Cerebellar cortex (tissue), 1 donor: ENCODE measurements at places on chromosomes 16 and 17.

- DNase-seq: peak; percentile 62
Observed at GRCh38 chr17:79923974-79924638, 84.9 kb upstream of the CBX4 start.

DNA sequence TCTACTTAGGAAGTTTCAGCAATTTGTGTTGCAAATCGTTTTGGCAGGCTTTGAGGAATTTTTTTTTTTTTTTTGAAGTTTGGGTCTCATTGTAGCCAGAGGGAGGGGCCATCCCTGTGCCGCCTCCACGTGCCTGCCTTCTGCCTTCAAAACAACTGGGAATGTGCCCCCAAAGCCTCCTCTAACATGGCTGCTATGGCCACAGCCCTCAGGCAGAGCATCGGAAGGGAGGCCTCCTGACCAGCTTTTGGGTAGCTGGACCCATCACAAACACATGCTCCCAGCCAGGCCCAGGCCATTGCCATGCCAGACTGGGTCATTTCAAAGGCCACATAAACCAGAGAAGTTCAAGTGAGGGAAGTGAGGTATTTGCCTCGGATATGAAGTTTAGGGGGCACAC lies 21.5 kb downstream of the C16orf82 start:
- DNase-seq: no peak

DNA sequence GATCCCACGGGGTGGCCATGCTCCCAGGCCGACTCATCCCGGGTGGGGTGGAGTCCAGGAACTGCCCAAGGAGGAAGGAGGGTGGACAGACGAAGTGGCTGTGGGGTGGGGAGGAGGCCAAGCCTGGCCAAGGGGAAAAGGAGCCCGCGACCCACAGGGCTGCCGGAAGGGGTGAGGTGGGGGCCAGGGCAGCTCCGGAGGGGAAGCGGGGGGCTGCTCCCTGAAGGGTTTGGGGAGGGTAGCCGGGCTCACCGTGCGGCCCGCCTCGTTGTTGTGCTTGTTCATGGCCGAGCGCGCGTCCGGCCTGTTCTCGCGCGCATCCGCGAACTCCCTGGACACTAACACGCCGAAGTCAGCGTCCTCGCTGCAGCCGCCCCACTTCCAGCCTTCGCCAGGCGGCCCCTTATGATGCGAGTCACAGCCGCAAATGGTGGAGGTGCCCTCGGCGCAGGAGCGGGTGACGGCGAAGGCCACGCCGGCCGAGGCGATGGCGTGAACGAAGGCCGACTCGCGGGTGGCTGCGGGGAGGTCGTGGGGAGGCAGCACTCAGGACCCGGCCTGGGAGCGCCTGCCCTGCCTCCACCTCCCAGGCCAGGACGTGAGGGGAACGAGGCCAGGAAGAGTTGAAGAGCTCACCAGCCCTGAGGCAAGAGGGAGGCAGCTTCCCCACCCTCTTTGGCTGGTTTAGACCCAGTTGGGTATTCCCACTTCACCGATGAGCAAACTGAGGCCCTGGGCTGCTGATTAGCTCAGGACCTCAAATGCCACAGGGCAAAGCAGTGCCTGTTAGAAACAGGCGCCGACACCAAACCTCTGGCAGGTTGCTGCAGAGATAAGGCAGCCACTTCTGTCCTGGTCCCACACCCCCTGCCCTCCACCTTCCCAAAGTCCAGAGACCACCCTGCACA lies 48.7 kb downstream of the WNT3 start:
- DNase-seq: no peak

DNA sequence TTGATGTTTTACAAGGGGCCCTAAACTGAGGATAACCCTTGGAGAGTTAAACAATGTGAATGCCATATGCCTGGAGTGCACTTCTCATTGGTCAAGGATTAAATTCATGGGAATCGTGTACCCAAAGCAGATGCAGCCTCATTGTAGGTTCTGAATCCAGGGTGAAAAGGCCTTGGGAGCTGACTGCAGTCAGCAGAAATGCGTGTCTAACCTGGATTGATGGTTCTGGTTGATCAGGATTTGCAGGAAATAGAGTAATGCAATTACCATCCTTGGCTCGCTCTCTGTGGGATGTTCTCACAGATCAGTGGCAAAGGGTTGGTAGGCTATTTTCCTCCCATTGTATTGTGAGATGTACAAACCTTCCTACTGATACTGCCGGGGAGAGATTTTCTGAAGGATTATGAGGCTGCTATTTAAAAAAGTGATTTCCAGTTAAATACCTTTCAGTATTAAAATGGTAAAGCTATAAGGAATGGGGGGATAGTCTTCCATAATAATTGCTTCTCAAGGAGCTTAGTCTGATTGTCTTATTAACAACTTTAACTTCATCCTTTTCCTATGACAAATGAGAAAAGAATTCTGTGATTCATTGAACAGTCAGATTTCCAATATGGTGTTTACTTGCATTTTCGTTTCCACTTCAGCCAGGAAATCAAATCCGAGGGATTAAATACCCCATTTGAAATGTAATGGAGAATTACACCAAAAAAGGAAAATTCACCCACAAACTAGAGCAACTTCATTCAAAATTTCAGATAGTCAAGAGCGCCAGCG lies 1028.1 kb upstream of the EEF2KMT start:
- no peak for DNase-seq

DNA sequence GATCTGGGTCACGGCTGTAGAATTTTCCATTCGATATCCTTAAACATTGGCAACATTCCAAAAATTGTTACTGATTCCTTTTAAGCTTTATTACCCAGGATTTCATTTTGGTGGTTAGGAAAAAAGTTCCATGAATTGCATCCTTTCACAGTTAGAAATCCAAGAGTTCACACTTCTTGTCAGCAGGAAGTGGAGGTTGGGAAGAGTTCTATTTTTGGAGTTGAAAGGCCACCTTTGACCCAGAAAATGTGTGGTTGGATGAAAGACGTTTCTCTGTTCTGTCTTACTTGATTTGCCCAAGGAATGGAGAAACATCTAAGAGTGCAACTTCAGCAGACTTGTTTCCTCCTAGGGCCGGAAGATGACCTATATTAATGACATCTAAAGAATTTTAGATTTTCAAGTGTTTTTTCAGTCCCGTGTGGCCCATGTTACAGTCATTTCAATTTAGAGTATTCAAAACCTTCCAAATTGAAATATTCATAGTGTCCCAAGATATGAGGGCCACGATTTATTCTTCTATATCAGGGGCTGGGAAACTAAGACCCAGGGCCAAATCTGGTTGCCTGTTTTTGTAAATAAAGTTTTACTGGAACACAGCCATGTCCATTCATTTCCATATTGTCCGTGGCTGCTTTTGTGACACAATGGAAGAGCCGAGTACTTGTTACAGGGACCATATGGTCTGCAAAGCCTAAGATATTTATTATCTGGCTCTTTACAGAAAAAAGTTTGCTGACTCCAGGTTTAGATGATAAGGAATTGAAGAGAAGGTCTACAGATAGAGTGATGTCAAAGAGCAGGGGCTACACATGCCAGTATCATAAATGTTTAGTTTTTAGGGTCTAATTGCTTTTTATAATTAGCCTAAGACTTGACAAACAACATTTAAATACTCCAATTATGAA lies 50.2 kb downstream of the CDK5R1 start:
- no peak for DNase-seq

DNA sequence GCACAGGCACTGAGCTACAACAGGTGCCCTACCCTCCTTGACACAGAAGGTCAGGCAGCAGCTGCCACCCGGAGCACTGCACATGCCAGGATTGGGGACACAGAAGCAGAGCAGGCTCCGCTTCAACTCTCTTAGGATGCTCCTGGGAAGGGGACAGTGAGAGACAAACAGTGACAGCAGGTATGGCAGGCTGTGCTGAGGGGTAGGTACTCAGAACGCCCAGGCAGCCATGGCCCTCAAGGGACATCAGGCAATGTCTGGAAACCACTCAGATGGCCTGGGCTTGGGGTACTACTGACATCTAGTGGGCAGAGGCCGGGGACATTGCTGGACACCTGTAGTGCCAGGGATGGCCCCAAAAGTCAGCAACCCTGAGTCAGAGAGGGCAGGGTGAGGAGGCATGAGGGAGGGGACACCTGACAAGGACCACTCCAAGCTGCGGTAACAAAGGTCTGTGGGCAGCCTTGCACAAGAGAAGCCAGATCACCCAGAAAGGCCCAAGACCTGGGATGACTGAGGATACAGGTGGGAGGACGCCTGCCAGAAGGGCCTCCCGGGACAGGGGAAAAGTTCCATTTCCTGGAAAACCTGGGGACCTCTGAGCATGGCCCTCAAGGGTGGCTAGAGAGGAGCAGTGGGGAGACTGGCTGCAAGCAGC lies 21.2 kb downstream of the PEMT start:
- peak; percentile 75 for DNase-seq

DNA sequence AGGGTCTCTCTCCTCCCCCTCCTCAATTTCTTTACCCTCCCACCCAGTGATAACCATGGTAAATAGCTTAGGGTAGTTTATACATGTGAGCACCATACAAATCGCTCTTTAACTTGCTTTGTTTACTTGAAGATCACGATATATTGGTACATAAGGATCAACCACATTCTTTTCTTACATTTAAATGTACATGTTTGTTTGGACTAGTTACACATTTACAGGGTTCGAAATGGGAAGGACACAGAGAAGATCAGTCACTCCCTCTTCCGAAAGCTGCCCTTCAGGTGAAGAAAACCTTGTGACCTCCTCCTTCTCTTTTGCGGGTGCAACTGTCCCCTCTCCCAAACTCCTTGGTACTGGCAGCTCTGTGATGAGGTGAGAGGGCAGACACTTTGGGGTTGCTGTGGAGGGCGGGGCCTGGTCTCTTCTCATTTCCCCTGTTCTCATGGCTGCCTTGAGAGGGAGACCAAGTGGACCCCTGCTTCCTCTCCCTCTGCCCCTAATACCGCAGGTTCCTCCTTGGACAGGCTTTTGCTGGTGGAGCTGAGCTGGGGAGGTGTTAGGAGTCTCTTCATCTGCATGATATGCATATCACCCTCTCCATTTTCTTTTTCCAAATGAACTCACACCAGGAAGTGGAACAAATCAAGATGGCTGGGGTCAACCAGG lies 4.7 kb upstream of the PIK3R6 start:
- DNase-seq: no peak

- DNase-seq: no peak
Observed at GRCh38 chr17:31089471-31089870, 5.3 kb upstream of the NF1 start.

DNA sequence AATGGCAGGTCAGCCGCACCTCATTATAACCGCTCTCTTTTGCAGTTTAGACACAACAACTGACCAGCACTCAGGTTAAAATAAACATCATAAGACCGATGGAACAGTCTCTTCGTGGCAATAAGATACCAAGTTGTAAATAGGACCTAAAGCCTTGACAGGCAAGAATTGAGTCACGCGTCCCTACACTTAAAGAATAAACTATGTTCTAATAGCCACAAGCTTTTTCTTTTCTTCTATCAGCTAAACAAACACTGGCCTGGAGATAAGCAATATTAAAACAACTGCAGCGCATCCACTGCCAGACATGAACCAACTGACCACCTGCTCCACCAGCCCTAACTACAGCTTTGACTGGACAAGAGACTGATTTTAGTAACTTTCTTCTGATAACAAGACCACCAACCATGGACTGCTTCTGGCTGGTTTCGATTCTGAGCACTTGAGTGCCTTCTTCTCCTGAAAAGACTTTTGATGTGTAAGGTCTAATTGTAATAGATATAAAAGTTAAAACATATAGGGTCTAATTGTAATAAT lies 17.5 kb downstream of the SLFN12L start:
- no peak for DNase-seq

DNA sequence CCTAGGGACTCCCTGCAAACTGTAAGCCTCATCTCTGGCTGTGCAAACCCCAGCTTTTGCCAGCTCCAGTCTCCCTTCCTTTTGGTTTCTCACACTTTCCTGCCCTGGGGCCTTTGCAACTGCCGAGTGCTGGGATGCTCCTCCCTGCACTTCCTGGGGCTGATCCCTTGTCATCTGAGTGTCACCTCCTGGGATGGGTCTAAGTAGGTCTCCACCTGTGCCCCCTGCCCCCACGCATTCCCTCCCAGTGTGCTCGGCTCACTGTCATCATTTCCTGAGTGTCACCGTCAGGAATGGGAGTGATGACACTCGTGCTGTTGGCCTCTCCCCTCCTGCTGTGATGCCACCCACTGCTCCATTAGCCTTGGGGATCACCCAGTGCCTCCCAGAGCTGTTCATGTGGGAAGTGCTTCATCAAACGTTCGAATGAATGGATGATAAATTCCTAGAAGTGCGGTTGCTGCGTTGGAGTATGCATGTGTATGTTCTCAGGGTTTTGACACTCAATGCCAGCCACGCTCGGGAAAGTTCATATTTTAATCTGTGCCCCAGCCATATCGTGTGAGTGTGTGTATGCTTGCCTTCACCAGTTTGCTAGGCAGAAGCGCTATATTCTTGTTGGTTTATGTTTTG lies 189.9 kb downstream of the NTN1 start:
- no peak for DNase-seq

- no peak for DNase-seq
Observed at GRCh38 chr16:1145383-1146100, 7.4 kb upstream of the CACNA1H start.

DNA sequence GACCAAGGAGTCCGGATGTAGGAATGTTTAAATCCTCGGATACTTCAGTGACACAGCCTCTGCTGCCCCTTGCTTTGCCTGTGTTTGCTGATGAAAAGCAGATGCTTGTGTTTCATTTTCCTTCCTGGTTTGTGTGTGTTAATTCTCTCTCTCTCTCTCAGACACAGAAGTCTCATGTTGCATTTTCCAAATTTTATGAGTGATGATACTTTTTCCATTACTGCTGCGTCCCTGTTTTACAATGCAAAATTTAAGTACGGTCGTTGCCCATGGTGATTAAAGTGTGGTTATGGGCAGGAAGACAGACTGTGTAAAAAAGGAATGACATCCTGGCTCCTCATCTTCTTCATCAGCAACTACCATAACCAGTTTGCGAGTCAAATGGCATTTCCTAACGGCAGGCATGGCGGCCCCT lies 5.7 kb downstream of the RMI2 start:
- DNase-seq: no peak

DNA sequence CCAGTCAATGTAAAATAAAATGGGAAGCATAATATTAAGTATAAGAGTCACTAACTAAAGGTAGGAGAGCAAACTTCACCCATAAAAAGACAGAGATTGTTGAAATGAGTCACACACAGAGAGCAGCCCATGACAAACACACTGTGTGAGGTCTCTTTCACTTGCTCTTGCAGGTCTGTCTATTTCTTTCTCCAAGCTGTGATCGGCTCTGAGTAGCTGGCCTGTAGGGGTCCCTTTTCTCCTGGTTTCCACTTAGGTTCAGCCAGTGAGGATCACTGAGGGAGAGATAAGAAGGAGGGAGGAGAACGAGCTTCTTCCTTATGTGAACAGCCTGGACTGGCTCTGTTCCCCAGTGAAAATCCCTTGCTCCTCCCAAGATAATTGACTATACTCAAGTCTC lies 133.7 kb upstream of the HS3ST3A1 start:
- DNase-seq: peak; percentile 1
